ENCODE measurements at places on chromosomes 2 and 18.
A peak's percentile ranks its signal among the peaks of the same experiment; 100 is the strongest.

DNA sequence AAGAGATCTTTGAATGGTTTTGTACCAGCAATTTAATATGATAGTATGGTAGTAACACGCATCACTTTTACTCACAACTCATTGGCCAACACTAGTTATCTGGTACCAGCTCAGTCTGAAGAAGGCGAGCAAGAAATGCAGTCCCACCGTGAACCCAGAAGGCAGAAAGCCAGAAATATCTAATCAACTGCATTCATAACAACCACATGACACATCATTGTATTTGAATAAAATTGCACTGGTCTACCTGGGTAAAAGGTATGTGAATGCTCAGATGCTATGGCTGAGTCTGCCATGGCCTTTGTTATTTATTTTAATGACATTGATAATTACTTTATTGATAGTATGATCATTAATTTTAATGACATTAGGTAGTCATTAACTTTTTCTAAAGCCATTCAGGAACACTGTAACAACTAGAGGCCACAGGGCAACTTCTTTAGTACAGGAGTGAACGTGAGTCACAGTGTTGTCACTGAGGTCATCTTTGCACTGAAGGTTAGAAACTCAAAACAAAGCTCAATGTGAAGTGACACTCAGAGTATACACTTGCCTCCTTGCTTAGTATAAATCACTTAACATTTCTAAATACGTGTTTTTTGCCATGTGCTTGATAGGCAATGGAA, 475.6 kb upstream of the TNP1 start:
- no peak for DNase-seq

- no peak for DNase-seq
Observed at GRCh38 chr2:118763797-118764196, 83.7 kb downstream of the EN1 start.

GRCh38 chr2:161703863-161704262, 79.6 kb downstream of the SLC4A10 start:
- DNase-seq, result no peak

GRCh38 chr2:178419123-178419522, 31.9 kb downstream of the PRKRA start:
- DNase-seq, result no peak

DNA sequence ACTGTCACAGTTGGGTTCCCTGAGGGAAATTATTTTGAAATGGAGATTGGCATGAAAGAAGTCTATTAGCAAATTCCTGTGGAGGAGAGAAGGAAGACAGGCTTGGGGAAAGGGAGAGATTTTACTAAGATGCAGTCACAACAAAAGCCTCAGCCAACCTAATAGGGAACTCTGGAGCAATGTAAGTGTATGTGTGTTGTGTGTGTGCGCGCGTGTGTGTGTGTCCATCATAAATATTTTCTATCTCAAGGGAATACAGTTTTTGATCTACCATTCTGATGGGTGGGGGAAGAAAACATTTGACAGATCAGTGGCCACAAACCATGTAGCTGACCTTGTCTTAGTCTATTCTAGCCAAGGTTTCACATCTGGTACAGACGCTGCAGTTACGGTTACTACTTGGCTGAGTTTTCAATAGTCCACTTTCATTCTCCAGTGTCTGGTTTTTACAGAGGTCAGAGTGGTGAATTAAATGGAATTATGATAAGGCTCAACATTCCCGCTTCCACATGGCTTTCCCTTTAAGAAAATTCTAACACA, 72.6 kb downstream of the MREG start:
- no peak for DNase-seq

- no peak for DNase-seq
Observed at GRCh38 chr2:177595126-177595845, 202.7 kb downstream of the AGPS start.

- DNase-seq, result peak; percentile 18
Observed at GRCh38 chr2:202588647-202589581, 45.9 kb upstream of the FAM117B start.

DNA sequence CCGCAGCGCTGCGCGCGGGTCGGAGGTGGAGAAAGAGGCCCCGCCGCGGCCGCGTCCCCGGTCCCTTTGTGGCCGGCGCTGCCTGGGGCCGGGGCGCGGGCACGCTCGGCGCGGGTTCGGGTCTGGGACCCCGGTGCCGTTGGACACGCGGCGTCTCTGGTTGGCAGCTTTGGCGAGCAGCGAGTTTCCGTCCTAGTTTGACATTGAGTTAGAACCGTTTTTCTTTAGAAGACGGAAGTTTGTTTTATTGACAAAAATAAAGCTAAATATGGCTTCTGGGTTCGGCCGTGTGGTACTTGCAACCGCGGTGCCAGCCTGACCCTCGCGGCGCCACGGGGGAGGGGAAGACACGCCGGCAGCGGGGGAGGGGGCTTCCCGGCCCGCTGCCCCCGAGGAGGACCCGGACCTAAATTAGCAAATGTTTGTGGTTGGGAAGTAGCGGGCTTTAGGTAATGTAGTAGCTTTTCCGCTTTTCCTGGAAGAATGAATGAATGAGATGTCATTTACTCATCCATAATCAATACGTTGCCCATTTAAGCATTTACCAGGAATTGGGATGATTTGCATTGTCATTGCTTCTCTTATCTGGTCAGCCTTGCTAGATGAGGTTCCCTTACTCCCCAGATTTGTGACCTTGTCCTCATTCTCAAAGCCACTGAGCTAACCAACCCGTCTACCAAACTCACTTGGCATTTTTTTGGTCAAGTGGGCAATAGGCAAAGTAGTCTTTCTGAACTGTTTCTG, 530 bp downstream of the GALNT1 start:
- no peak for DNase-seq

GRCh38 chr2:8368463-8368862, 313.4 kb upstream of the ID2 start:
- DNase-seq, result no peak

DNA sequence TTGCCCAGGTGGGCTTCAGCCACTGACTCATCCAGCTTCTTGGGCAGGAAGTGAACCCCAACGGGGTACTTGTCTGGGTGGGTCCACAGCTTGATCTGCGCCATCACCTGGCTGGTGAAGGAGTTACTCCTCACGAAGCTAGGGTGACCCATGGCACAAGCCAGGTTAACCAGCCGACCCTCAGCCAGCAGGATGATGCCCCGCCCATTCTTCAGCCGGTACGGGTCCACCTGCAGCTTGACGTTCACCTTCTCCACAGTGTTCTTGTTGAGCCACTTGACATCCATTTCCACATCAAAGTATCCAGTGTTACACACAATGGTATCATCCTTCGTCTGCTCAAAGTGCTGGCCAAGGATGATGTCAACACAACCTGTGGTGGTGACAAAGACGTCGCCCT, 121.3 kb upstream of the NXPH2 start:
- no peak for DNase-seq

DNA sequence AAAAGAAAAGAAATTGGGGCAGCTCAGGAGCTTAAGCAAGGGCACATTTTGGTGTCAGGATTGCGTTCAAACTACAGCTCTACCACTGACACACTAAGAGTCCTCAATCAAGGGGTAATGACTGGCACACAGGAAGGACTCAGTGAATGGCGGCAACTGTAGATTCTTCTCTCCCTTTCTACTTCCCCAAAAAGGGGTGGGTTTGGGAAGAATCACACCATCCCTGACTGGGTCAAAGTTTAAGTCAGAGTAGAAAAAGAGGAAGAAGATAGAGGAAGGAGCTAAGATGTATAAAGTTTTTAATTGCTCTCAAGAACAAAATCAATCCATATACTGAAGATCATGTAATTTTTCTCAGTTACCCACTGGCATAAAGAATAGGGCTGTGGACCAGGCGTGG, 2.6 kb downstream of the NLRC4 start:
- no peak for DNase-seq

GRCh38 chr2:237715459-237715947, 83.1 kb upstream of the RBM44 start:
- no peak for DNase-seq

- no peak for DNase-seq
Observed at GRCh38 chr2:21438949-21439348, 315.2 kb downstream of the TDRD15 start.

- DNase-seq, result no peak
Observed at GRCh38 chr2:145623136-145623535, 1103.2 kb upstream of the ZEB2 start.

DNA sequence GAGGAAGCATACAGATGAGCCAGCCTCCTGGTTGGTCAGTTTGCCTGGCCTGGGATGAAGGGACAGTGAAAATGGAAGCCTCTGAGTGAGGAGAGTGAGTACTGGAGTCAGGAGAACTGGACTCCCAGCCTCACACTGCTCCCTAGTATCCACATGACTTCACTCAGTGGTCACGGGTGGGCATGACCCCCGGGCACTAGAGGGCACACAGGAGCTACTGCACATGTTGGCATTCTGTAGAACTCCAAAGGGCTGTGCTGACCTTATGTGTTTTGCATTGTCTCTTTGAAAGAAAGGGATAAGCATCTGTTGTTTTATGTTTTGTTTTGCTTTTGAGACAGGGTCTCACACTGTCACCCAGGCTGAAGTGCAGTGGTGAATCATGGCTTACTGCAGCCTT, 23.7 kb downstream of the NCAPH start:
- DNase-seq, result peak; percentile 32

GRCh38 chr2:32721376-32721775, 93.5 kb downstream of the TTC27 start:
- DNase-seq, result no peak

- peak; percentile 2 for DNase-seq
Observed at GRCh38 chr2:54041135-54041534, 70.3 kb upstream of the PSME4 start.

- DNase-seq, result no peak
Observed at GRCh38 chr2:42978175-42978886, 185.9 kb upstream of the HAAO start.

DNA sequence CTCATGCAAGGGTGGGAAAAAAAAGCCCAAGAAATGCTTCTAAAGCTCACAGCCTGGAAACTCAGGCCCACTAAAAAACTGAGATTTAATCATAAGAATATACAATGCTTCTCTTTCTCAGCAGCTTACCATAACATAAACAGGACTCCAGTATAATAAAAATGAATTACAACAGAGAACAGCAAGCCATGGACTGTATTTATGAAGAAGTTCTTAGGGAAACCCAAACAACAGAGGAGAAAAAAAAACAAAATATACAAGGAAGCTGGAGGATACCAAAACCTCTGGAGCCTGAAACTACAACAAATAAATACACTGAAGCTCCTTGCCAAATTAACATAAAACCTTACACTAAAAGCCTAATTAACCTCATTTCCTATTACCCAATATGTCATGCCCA, 187.8 kb downstream of the RDH14 start:
- DNase-seq, result no peak

- no peak for DNase-seq
Observed at GRCh38 chr2:175362331-175362730, 180.8 kb upstream of the ATP5MC3 start.

DNA sequence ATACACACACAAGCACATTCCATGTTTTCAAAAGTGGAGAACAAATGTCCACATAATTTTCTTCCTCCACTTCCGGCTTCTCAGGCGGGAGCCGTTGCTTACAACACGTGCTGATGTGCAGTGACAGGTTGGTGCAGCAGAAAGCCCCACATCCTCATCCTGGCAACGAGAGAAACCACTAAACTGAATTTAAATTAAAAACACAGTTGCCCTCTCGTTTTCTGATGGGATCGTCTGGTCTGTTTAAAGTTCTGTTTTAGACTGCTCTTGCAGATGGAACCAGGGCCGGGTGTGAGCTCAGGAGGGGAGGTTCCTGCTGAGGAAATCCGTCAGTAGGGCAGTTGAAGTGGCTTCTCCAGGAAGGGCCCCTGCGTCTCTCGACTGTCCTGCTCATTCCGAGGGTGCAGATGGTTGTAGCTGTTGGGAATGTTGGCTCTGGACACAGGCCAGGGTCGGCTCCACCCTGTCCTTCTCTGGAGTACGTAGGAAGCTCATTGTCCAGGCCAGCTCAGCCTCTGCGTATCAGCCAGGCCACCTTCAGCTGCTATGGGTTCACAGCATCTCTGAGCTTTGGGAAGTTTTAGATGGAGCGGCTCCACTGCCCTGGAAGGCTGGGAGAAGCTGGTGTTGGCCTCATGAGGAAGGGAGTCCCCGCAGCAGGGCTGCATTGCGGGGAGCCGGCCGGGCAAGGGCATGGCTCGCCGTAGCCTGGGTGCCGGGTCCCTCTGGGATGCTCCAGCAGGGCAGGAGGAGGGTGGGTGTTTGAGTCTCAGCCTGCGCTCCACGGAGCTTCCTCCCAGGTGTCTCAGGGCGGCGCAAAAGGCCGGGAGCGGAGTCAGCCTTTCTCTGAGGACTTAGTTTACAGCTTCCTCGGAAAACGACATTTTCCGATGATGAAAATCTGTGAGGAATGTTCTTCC, 58.3 kb downstream of the NFATC1 start:
- no peak for DNase-seq

DNA sequence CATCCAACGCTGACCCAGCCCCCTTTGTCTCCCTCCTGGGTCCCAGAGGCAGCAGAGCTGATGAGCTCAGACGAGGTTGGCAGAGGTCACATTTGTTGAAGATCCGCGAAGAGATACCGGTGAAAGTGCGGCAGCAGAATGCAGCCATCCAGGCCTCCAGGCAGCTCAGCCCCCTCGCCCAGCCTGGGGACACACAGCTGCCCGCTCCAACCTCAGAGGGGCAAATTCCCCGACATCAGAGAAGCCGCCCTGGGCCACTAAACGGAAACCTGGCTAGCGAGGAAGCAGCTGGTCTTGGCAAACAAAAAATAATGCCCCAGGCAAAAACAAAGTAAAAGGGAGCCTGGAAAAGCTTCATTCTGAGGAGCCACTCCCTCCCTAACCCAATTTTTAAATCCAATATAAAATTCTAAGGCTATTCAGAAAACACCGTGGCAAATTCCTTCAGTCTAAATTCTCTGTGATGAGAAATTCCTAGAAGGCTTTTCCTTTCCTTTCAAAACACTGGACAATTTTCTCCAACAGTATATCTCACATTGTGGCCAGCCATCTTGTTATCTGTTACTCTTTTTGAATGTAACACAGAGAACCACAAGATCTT, 262.4 kb downstream of the SS18 start:
- DNase-seq, result no peak
